ENCODE measurements at places on chromosomes 3 and 15.

DNA sequence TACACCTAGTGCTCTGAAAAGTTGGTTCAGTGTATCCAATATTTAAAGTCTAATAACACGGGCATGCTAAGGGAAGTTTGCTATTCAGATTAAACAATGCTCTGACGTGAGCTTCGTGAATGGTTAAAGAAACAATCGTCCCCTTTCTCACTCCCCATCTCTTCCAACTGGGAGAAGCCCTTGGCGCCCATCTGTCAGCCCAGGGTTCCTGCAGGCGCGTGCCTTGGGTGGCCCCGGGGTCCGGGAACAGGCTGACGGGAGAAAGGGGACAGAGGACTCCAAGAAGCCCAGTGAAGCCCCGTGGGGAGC is 413 bp downstream of the SEC22C start:
- no peak for DNase-seq

- no peak for DNase-seq
These were observed 152.8 kb upstream of the BHLHE40 start for GRCh38 chr3:4826237-4827100.

DNA sequence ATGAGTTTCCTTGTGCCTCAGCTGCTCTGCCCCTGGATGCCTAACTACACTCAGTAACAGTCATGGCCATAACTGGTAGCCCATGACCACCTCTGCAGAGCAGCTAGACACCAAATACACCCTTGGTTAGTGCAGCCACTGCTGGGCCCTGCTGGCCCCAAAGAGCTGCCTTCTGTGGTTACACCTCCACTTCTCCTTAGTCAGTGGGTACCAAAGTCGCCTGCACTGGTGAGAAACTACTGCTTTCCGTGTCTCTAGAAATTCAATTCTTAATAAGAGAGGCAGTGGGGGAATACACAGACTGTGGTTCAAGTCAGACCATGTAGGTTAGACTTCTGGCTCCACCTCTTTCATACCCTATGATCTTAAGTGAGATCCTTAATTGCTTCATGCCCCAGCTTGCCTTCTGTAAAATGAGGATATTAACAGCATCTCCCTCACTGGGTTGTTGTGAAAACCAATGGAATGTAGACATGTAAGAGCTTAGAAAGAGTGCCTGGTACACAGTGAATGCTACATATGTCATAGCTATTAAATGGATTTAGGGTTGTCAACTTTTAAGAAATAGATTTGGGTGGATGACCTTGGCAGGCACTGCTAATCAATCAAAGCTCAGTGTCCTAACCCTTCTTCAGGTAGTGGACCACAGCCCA is 18.2 kb downstream of the HEG1 start:
- no peak for DNase-seq

- no peak for DNase-seq
These were observed 158.9 kb downstream of the ISL2 start for GRCh38 chr15:76495487-76495886.

DNA sequence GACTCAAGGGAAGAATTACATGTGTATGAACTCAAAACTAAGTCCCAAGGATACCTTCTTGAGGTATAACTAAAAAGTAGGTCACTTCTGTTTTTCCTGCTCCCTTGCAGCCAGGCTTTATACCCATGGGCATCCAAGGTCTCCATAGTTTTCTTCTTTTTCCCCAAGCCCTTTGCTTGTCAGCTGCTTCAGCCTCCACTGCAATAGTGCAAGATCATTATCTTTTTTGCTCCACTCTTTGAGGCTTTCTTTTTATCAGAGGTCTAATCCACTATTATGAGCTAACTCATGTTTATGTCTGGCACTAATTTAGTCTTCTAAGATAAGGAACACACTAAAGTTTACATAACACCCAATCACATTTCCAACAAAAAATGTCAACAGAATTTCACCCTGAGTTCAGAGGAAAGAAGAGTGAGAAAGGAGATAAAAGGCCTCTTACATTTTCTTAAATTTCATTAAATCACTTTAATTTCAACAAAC is 121.2 kb upstream of the LSAMP start:
- no peak for DNase-seq

DNA sequence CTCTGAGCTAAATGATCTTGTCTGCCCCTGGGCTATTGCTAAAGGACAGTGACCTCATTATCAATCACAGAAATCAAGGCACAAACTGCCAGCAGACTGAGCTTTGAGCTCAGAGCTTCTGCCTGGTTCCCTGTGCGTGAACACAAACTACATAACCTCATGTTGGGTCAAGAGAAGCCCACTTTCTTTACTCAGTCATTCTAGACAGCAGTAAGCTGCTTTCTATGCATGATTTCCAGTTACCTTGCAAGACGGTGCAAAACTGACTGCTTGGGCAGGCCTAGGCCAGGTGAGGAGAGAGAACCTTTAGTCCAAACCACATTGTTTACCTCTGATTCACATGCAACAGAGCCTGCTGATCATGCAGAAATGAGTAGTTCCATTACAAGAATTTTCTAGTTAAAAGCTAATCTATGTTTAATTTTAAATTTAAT is 75.1 kb downstream of the ARRDC4 start:
- DNase-seq: no peak

GRCh38 chr3:17352620-17353019 is 389.8 kb downstream of the TBC1D5 start:
- no peak for DNase-seq

GRCh38 chr3:149509526-149509925 is 35.0 kb downstream of the TM4SF4 start:
- DNase-seq: no peak

GRCh38 chr15:38796589-38796988 is 232.0 kb upstream of the RASGRP1 start:
- no peak for DNase-seq

- DNase-seq: no peak
These were observed 18.0 kb upstream of the SLTM start for GRCh38 chr15:58951388-58952007.

- DNase-seq: no peak
These were observed 7.9 kb upstream of the GLB1 start for GRCh38 chr3:33104803-33105202.

GRCh38 chr3:46489875-46490274 is 7.9 kb upstream of the RTP3 start:
- no peak for DNase-seq

- DNase-seq: no peak
These were observed 184.0 kb downstream of the MAGI1 start for GRCh38 chr3:65854606-65855304.

GRCh38 chr3:33030246-33030645 is 66.7 kb downstream of the GLB1 start:
- DNase-seq: no peak

GRCh38 chr15:66743703-66744536 is 41.9 kb downstream of the SMAD6 start:
- DNase-seq: no peak

DNA sequence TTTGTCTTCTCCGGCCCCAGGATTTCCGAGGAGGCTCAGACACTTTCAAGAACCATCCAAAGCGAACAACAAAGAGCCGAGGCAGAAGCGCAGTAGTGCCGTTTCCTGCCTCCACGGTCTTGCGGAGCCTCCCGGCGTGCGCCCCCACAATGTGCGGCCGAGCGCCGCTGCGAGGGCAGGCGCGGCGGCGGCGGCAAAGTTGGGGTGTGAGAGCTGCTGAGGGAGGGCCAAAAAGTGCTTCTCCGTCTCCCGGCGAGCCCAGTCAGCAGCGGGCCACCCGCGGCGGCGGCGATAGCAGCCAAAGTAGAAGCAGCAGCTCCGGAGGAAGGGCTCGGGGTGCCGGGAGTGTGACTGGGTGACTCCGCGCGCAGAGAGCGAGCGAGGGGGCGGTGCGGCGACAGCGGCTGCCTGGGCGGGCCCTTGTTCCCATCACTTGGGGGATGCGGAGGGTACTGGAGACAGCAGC is 749.1 kb downstream of the ROBO1 start:
- DNase-seq: no peak

GRCh38 chr3:16313886-16314645 is 49.1 kb downstream of the OXNAD1 start:
- DNase-seq: no peak

DNA sequence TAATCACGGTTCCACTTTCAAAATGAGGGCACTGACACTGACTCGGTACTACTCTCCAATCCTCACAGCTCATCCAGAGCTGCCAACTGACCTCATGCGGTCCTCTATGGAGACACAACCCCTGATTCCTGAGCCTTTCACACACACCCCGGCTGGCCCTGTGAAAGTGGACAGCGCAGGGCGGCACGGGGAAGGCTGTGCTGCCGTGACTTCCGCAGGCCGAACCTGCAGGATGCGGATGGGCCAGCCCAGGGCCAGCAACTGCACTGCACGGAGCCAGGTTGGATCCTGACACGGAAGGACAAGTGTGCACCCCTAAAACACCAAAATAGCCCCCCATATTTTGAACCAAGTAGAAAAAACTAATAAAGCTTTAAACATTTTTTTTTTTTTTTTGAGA is 41.0 kb downstream of the IQSEC1 start:
- DNase-seq: no peak

- DNase-seq: no peak
These were observed 7.9 kb upstream of the HHATL start for GRCh38 chr3:42710323-42711021.

DNA sequence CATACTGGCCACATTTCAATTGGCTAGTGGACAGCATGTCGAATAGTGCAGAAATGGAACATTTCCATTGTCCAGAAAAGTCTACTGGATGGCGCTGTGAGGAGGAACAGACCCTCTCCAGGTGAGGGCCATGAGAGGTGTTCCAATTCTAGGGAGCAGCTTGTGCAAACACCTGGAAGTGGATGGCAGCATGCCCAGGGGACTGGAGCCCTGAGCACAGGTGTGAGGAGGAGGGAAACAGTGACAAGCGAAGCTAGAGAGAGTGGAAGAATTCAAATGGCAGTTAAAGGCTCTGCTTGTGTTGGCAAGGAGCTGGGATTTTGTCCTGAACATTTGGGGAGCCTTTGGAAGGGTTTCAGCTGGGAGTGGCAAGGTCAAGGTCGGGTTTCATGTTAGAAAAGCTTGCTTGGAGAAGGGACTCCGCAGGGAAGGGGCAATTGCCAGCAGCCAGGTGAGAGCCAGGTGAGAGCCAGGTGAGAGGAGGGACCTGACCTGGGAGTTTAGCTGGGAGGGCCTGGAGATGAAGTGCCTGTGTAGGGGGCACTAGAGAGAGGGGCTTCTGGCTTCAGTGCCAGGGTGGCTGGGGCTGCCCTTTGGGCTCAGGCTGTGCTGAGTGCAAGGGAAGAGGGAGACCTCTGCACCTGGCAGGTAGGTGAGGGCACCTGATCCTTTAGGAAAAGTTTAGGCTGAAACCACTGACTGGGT is 93.8 kb downstream of the LINGO1 start:
- no peak for DNase-seq

DNA sequence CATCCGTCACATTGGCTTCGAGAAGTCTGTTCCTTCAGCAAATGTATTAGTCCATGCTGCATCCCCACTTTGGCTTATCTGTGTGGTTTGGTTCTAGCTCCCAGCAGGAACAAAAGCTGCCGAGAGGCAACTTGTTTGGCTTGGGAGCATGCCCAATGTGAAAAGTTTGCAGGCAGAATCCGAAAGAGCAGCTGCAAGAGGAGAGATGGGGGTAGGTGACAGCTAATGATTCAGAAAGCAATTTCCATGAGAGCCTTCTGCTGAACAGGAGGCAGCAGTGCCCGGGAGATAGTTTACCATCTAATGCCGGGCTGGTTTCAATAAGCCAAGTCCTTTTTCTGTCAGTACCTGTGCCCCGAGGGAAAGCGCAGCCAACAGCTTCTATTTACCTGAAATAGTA is 60.2 kb downstream of the GRM7 start:
- DNase-seq: no peak

DNA sequence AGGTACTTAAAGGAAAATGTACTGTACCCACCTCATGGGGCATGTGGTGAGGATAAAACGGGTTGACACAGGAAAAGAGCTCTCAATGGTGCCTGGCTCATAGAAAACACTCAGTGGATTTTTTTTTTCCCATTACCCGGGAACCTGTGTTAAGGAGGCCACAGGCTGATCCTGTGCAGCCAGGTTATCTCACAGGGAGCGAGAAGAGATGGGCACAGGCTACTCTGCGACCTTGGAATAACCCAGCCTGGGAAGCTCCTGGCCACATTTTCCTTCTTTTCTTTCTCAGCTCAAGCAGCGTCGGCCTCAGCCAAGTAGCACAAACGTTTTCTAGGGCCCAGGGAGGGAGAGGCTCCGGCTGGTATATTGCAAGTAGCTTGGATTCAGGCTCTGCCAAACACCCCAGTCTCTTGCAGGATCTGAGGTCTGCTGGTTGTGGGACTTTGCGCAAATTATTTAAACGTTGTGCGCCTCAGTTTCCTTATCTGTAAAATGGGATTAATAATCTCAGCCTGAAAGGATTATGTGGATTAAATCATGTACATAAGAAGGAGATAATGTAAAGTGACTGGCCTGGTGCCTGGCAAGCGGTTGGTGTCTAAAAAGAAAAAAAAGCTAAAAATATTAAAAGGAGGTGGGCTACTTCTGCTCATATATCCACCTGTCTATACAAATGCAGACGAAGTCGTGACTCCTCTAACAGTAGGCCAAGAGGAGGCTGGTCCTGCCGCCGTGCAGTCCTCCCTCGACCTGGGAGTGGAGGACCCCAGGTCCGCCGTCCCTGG is 2.2 kb downstream of the FURIN start:
- DNase-seq: no peak

DNA sequence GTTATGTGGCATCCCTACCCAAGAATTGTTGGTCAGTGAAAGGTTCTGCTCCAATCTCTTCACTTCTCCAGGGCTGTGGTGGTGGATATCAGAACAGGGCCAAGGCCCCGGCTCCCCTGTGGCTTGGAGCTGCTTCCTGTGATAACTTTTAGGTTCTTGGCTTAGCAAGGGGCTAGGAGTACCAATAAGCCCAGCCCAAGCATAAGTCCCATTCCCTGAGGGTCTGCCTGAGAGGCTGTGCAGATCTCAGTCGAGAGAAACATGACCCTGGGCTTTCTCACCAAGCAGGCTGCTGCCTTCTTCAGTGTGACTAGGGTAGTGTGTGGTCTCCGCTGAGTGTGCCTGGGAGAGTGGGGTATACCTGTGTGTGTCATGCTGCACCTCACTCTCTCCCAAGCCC is 7.1 kb downstream of the CLK3 start:
- no peak for DNase-seq

- DNase-seq: no peak
These were observed 17.7 kb downstream of the NTRK3 start for GRCh38 chr15:88238618-88239430.
